Activated T-cell treated with anti-CD3 and anti-CD28 coated beads for 4 hours (primary cell): ENCODE measurements at places on chromosomes 6 and 20.

DNA sequence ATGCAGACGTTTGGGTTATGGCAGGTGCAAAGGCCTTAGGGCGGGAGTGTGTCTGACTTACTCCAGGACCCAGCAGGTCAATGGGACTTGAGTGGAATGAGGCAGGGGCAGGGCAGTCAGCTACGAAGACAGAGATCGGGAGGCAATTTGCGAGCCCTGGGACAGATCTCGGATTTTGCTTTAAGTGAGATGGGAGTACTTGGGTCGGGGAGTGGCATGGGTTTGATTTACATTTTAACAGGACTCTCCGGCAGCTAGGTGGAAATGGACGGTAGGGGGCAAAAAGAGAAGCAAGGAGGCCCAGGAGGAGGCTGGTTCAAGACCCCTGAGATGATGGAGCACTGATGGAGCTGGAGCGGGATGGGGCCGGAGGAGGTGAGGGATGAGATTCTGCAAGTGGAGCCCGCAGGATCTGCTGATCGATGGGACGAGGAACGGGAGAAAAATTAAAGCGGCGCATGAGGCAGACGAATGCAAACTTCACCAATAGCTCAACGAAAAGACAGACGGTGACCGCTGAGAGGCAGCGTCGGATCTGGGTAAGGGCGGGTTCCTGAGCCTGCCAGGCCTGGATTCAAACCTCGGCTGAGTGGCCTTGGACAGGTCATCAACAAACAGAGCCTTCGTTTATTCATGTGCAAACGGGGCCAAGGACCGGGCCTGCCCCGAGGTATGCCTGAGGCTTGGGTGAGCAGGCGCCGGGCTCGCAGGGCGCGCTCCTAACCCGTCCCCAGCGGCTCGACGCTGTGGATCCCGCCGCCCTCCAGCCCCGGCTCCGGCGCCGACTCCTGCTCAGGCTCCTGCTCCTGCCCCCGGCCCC, 756 bp upstream of the RBCK1 start:
- DNase-seq: peak; percentile 29

DNA sequence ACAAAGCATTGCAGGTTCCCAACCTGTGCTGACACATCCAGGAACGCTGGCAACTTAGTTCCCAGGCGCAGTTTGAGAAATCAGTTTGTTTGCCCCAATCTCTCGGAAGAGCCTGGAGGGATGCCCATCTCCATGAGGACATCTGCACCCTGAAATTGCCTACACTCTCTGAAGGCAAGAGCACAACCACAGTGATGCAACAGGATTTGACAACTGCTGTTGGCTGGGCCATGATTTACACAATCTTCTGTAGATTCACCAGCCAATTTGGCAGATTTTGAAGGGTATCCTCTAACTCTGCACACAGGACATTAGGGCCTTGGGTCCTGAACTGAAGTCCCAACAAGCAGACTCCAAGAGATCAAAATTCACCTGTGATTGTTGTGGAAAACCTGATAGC, 3.4 kb downstream of the APMAP start:
- DNase-seq: no peak

DNA sequence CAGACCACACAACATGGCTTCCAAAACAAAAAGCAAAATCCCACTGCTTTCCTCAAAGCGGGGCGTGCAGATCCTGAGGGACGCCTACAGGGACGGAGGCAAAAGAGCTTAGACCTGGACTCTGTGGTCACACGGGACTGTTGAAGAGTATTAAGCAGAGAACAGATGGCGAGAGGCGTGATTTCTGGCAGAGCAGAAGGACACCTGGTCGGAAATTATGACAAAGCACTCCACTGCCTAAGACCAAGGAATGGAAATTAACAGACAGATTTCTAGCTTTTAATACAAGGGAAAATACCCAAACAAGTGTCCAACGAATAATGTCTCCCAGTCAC, 15.4 kb downstream of the CST7 start:
- no peak for DNase-seq

DNA sequence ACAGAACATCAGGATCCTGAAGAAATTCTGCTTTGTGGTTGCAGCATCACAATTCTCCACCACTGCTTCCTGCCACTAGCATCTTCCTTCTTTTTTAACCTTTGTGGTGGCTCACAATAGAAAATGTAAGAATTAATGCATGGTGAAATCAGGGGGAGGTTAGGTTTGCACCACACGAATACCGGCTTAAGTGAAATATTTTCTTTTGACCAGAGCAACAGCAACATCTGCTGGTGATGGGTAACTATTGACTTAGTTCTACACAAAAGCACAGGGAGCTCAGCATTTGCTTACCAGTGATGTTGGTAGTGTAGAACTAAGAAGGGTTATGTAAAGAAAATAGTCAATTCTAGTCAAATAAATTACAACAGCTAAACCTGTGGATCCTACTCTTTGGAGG, 280.5 kb downstream of the SYNE1 start:
- DNase-seq: no peak

DNA sequence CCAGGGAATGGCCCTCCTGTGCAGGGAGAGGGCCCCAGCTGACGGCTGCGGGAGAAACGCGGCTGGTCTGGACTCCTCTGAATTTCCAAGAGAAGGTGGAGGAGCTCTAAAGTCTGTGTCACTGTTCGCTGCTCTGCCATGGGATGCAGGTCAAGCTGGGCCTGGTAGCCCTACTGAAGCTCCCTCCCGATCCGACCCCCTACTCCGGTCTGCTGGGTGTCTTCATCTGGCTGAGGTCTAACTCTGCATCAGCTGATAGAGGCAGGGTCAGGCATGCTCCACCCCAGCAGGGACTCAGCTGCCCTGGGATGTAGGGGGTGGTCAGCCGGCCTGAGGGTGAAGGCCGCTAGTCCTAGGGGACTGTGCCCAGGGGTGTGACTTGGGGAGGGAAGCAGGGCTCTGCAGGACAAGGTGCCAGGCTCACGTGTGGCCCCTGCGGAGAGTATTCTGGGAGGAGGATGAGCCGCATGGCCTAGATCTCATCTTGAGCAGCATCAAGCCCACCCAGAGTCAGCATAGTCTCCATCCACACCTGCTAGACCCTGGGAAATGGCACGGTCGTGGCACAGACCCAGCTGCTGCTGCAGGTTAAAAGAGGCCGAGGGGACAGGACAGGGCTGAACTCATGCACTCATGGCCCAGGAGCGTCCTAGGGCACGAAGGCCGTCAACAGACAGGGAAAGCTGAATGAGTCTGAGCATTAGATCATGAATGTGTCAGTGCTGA, 1.4 kb downstream of the CST3 start:
- DNase-seq: no peak

DNA sequence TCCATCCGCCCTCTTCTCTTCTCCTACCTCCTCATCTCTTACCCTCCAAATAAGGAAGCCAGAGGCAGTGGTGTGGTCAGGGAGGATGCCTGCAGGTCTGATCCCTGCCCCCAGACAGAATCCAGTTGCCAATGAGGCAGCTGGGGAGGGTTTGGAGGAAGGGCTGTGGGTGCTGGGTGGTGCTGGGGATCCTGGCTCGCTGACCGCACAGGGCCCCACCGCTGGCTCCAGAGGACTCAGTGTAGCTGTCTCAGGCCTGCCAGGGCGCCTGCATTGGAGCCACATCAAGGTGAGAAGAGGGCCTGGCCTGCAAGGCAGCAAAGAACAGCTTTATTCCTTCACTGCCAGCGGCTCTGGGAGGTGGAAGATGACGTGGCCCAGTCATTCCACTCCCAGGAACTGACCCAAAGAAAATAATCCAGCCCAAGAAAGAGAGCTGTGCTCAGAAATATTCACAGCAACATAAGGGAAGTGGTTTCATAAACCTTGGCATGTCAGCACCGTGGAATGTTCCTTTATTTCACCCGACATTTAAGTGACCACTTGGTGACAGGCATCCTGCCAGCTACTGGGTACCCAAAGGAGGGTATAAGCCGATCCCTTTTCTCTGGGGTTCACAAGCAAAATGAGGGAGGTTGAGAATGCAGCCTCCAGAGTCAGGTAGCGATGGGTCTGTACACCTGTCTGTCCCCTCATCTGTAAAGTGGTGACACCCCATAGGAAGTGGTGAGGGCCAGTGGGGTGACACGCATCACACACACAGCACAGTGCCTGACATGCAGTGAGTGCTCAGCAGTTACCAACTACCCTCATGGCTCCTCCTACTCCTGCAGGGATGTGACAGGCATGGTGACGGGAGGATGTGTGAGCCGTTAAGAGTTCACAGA, 125.1 kb downstream of the SNX5 start:
- no peak for DNase-seq

- no peak for DNase-seq
These were observed 208.7 kb downstream of the PRL start for GRCh38 chr6:22087960-22088706.

- DNase-seq: no peak
These were observed 43.0 kb downstream of the GOPC start for GRCh38 chr6:117559299-117559698.
